Heart right ventricle (tissue), 16 donors: ENCODE measurements at places on chromosomes 1 and 21. TPM values are rescaled to one million over a fixed set of nuclear protein-coding genes. Genes with fewer than 3 reads are reported as not detected.

Gene GPR3
- 0.30 TPM for total RNA-seq

Gene RYR2
- total RNA-seq: 914 TPM

Gene NR5A2
- 1.5 TPM for total RNA-seq

Gene ELF3
- total RNA-seq: 1.2 TPM

GRCh38 chr1:64511044-64511443, 41.1 kb downstream of the CACHD1 start:
- no peak overlapping the region for H3K27ac ChIP-seq
- no peak for DNase-seq
- H3K4me3 ChIP-seq: no peak overlapping the region
- peaks cover 59% of the 10 kb centered on the region for H3K4me1 ChIP-seq

DNA sequence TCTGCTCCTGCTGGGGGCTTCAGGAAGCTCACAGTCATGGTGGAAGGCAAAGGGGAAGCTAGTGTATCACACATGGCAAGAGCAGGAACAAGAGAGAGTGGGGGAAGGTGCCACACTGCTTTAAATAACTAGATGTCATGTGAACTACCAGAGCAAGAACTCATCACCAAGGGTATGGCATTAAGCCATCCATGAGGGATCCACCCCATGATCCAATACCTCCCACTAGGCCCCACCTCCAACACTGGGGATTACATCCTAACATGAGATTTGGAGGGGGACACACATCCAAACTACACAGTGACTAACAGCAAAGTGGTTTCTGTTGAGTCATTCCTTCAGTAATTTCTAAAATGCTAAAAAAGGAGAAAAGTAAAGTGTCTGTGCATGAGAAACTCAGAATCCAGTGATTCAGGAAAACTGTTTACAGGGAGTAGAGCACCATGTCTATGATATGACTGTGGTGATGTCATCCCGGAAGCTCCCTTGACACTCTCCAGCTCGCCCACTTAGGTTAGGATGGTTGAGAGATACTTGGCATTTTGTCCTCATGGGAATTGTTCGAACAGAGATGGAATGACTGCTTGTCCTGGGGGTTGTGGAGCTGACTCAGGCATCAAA, 50.3 kb downstream of the CHD1L start:
- no peaks in the 10 kb centered on the region for H3K27me3 ChIP-seq
- no peak overlapping the region for H3K4me3 ChIP-seq
- DNase-seq: no peak

DNA sequence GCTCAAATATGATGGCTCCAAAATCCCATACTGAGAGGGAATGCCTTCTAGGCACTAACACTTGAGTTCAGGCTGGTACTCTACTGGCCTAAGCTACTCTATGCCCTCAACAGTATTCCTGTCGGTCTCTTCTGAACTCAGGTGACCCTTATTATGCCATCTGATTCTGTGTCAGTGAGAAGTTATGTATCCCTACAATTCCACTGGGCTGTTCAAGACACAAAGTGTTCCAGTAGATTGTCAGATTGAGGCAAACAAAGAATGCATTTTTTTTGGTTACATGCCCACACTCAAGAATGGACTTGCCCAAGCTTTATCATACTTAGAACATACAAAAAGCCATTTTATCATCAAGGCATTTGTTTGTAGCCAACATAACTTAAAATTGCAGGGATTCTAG, 553.8 kb upstream of the PRMT6 start:
- no peaks in the 10 kb centered on the region for H3K27me3 ChIP-seq
- no peak overlapping the region for H3K27ac ChIP-seq
- H3K36me3 ChIP-seq: no peaks in the 10 kb centered on the region
- no peak for DNase-seq
- no peaks in the 10 kb centered on the region for H3K4me1 ChIP-seq
- H3K4me3 ChIP-seq: no peak overlapping the region

DNA sequence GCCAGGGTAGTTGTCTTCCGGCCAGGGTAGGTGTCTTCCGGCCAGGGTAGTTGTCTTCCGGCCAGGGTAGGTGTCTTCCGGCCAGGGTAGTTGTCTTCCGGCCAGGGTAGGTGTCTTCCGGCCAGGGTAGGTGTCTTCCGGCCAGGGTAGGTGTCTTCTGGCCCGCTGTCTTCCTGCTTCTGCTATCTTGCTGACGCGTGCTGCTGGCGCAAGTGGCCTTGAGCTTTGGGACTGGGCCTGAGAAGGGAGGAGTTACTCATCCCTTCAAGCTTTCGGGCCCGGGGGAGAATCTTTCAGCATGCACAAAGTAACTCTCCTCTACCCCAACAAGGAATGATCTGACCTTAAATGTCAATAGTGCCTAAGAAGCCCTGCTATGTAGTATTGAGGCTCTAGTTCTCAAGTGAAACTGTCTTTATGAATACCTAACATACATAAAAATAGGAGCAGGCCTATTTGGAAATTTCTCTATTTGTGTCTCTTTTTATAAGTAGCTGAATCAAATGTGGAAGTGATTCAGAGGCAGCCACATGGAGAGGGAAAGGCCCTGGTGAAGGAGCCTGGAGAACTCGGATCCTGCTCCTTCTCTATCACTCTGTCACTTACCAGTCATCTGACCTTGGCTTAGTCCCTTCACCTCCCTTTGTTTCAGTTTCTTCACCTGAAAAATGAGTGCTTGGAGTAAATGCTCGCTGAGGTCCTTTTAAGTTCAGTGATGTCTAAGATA, 65.6 kb downstream of the RGL1 start:
- H3K27me3 ChIP-seq: no peaks in the 10 kb centered on the region
- peaks cover 20% of the 10 kb centered on the region for H3K36me3 ChIP-seq
- peak overlapping the region; percentile 76 for H3K27ac ChIP-seq
- H3K4me1 ChIP-seq: peaks cover 70% of the 10 kb centered on the region
- H3K4me3 ChIP-seq: no peak overlapping the region
- peak; percentile 56 for DNase-seq

DNA sequence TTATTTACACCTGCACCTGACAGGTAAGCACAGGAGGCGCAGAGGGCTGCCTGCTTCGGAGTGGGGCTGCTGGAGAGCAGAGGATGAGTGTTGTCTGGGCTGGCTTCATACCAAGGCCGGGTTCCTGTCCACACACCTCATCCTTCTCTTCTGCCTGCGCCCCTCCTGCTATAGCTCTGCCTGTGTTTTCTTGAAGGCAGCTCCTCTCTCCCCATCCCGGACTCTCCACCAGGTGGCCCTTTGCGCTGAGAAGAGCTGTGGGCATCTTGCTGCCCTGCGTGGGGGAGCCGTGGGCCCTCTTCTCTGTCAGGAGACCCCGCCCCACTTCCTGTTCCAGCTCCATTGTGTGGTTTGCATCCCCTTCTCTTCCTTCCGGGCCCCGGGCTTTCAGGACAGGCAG, 35.0 kb downstream of the ARHGEF10L start:
- H3K36me3 ChIP-seq: no peaks in the 10 kb centered on the region
- H3K27me3 ChIP-seq: no peaks in the 10 kb centered on the region
- no peak for DNase-seq

GRCh38 chr21:46606427-46606813, 1.5 kb upstream of the S100B start:
- H3K27ac ChIP-seq: peak overlapping the region; percentile 81
- no peak for DNase-seq
- H3K27me3 ChIP-seq: no peaks in the 10 kb centered on the region
- H3K4me3 ChIP-seq: no peak overlapping the region
- H3K4me1 ChIP-seq: no peaks in the 10 kb centered on the region

DNA sequence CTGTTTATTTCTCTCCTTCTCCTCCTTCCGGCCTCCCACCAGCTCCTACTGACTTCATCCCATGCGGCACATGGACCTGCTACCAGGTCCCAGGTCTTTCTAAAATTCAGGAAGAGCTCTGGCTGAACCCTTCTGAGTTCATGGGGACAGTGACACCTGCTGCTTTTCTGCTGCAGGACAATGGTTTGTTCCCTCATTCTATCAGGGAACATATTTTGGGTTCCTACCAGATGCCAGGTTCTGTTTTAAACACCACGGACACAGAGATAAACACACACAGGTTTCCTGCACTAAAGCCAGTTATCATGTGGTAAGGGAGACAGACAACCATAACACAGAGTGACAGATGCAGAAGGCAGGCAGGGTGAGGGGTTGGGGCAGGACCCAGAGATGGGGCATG, 114.0 kb upstream of the RAB4A start:
- peak; percentile 38 for DNase-seq
- no peaks in the 10 kb centered on the region for H3K27me3 ChIP-seq
- peaks cover 17% of the 10 kb centered on the region for H3K4me1 ChIP-seq
- H3K27ac ChIP-seq: no peak overlapping the region

GRCh38 chr21:17532292-17532691, 19.4 kb downstream of the CXADR start:
- DNase-seq: no peak
- H3K36me3 ChIP-seq: no peaks in the 10 kb centered on the region
- H3K4me1 ChIP-seq: peaks cover 19% of the 10 kb centered on the region
- no peak overlapping the region for H3K27ac ChIP-seq

- H3K4me1 ChIP-seq: peaks cover 30% of the 10 kb centered on the region
- H3K27ac ChIP-seq: no peak overlapping the region
- H3K4me3 ChIP-seq: peak overlapping the region; percentile 59
- H3K36me3 ChIP-seq: no peaks in the 10 kb centered on the region
These were observed 51.2 kb upstream of the SYNC start for GRCh38 chr1:32753532-32754316.

DNA sequence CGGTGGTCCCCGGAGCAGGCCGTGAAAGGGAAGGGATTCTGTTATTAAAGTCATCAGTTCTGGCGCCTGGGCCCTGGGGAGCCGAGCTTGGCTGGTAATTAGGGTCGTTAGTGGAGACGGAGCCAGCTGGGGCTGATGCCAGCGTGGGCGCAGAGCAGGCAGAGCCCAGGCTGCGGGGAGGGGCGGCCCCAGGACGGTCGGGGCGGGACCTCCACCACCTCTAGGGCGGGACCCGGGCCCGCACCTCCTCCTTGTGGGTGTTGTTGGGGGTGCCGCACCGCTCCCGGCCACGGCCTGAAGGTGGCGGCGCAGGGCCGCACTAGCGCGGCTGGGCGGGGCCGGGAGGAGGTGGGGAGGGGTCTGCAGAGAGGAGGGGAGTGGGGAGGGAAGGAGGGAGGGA, 470.6 kb downstream of the PTPRU start:
- no peak for DNase-seq
- H3K36me3 ChIP-seq: no peaks in the 10 kb centered on the region
- H3K4me3 ChIP-seq: no peak overlapping the region
- peaks cover 10% of the 10 kb centered on the region for H3K4me1 ChIP-seq
- H3K27ac ChIP-seq: no peak overlapping the region

DNA sequence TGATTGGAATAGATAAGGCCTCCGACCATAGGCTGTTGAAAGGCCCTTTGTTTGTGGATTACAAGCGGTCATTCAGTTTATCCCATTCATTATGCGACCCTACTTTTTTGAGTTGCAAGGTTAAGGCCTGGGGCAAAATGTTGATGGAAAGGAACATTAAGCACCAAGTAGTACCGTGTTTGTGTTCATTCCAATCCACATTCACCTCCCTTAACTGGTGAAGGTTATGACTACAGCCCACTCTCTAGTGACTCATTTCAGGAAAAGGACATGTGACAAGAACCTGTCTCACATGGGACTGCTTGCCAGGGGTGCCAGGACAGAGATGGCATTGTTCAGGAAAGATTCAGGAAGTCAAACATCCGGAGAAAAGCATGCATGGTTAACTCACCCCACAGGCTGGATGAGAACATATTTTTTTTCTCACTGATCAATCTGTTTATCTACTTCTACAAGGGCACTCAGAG, 81.6 kb downstream of the CD58 start:
- H3K4me1 ChIP-seq: peaks cover 25% of the 10 kb centered on the region
- H3K27ac ChIP-seq: no peak overlapping the region
- no peak overlapping the region for H3K4me3 ChIP-seq
- no peaks in the 10 kb centered on the region for H3K27me3 ChIP-seq
- no peak for DNase-seq
- H3K36me3 ChIP-seq: no peaks in the 10 kb centered on the region

GRCh38 chr1:76727520-76727919, 139.8 kb upstream of the ST6GALNAC5 start:
- no peak for DNase-seq
- H3K36me3 ChIP-seq: no peaks in the 10 kb centered on the region
- no peaks in the 10 kb centered on the region for H3K27me3 ChIP-seq
- H3K4me1 ChIP-seq: no peaks in the 10 kb centered on the region
- H3K27ac ChIP-seq: no peak overlapping the region

GRCh38 chr1:207962716-207963426, 51.9 kb upstream of the CD34 start:
- peak overlapping the region; percentile 96 for H3K27ac ChIP-seq
- H3K4me1 ChIP-seq: peaks cover 67% of the 10 kb centered on the region
- DNase-seq: peak; percentile 76
- peak overlapping the region; percentile 44 for H3K4me3 ChIP-seq
- H3K36me3 ChIP-seq: no peaks in the 10 kb centered on the region
